Ureter (tissue), 1 donor: ENCODE measurements at places on chromosomes 12 and 14. TPM values are rescaled to one million over a fixed set of nuclear protein-coding genes. Genes with fewer than 3 reads are reported as not detected.

- no peak for DNase-seq
Measured at GRCh38 chr14:73859145-73859544, 7.5 kb downstream of the PTGR2 start.

The KRT85 gene
- not detected for total RNA-seq

DNA sequence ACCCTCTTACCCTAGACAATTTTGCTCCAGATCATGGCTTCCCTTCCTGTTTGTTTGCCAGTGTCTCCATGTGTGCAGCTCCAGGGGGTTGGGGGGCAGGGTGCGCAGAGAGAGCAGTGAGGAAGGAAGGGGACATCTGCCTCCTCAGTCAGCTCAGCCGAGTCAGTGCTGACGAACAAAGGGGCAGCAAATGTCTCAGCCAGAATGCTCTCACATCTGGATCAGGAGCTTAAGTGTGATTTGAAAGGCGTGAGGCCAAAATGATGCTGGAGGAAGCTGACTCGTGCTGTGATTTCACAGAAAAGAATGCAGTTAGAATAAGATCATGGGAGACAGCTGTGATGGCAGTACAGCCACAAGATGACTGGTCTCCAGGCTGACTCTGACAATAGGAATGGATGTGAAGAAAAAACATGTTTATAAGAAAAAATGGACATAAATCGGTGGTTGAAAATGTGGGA lies 27.1 kb upstream of the CDK17 start:
- DNase-seq: no peak

- DNase-seq: no peak
Measured at GRCh38 chr12:22812531-22812930, 187.6 kb downstream of the ETNK1 start.

DNA sequence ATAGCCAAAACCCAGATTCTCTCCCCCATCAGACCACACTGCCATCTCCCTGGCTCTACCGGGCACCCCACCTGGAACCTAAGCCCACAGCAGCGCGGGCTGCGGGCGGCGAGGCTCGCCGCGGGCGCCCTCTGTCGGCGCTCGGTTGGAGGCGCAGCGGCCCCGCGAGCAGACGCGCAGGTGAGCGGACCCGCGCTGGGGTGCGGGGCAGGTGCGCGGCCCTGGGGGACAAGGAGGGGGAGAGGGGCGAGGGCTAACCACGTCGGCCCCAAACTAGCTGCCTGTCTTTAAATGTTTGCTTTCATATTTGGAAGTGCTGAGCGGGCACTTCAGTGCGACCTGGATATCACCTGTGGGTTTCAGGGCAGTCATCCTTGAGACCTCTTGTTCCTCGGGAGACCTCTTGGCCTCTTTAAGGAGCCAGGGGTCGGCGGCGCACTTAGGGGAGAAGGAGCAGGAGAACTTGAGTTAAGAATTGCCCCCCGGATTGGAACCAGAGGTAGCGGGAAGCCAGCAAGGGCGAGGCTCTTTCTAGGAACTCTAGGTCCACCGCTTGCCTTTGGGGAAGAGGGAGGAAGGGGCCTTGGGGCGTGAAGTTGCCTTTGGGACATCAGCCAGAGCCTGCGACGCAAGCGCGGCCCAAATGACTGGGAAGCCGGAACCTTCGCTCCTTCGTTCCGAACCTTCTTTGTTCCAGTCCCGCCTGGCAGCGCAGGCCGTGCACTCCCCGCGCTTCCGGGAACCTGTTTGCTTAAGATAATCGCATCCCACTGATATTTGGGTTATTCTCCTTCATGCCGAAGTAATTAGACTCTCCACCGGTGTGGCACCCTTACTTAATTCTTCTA lies 78.7 kb downstream of the NEDD1 start:
- no peak for DNase-seq

The KDM5A gene
- 101 TPM for total RNA-seq

The RPL10L gene
- total RNA-seq: not detected

- DNase-seq: no peak
Measured at GRCh38 chr12:87671757-87672156, 357.4 kb downstream of the C12orf50 start.

DNA sequence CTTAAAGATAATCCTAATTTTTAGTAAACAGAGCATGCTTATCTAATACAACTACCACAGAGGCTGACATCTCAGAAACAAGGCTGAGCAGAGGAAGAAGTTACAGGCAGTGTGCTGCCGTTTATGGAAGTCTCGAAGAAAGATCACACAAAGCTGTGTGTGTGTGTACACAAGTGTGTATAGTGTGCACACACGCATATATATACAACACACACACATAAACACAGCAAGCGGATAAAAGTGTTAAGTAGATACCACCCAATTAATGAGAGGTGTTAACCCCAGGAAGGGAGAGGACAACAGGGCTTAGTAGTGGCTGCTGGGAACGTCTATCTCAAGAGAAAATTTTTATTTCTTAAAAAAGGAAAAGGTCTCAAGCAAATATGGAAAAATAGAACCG lies 15.3 kb downstream of the CCDC88C start:
- no peak for DNase-seq
